Stimulated activated CD8-positive, alpha-beta memory T cell treated with anti-CD3 and anti-CD28 coated beads, Interleukin-2, amount 100 ng/mL, for 48 hours (primary cell): ENCODE measurements at places on chromosomes 7 and 10.

DNA sequence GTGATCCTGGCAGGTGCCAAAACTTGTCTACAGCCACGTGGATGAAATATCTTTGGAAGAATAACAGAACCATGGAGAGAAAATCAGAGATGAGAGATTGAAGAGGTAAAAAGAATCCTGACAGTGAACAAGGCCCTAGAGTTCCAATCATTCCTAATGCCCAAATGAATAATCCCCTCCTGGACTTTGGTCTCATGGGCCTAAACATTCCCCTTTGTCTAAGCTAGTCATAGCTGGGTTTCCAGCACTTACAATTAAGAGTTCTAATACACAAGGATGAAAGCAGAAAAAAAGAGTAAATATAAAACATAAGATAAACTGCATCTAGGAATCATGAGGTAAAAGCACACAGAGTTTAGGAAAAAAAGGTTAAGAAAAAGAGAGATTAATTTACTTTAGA, 40.2 kb downstream of the ARHGAP12 start:
- DNase-seq, result no peak

DNA sequence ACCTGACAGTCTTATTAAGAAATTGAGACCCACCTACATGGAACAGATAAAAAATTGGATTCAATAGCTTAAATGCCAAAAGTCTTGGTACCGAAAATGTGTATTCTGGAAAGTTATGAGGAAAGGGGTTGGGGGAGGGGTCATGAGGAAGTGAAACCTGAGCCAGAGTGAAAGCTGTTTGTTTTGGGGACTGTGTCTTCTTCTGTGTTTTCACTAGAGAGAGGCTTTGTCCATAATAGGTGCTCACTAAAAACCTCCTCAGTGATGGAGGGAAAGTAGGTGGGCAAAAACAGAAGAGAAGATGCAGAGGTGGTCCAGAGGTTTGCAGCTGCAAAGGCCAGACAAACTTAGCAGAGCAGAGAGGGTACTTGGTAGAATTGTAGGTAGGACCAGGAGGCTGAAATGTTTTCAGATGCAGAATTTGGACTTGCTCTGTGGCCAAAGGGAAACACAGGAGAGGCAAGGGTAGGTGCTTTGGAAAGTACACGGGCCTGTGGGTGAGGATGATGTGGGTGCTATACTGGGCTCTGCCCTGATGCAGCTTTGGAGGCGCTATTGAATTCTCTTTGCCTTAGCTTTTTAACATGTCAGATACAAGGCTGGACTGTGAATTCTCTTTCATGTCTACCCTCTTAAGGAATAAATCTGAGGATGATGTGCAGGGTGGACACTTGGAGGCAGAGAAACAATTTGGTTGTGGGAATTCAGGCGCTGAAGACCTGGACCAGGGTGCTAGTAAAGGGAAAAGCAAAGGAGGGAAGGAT, 254.6 kb downstream of the PTEN start:
- no peak for DNase-seq

DNA sequence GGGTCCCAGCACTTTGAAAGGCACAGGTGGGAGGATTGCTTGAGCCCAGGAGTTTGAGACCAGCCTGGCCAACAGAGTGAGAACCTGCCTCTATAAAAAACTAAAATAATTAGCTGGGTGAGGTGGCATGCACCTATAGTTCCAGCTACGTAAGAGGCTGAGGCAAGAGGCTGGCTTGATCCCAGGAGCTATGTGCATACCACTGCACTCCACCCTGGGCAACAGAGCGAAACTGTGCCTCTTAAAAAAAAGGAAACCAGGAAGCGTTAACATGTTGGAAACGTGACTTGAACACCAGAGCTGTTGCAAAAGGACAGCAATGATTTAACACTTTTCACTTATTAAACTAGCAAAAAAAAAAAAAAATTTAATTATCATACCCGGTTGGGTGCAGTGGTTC, 12.6 kb downstream of the BAZ1B start:
- DNase-seq, result no peak

DNA sequence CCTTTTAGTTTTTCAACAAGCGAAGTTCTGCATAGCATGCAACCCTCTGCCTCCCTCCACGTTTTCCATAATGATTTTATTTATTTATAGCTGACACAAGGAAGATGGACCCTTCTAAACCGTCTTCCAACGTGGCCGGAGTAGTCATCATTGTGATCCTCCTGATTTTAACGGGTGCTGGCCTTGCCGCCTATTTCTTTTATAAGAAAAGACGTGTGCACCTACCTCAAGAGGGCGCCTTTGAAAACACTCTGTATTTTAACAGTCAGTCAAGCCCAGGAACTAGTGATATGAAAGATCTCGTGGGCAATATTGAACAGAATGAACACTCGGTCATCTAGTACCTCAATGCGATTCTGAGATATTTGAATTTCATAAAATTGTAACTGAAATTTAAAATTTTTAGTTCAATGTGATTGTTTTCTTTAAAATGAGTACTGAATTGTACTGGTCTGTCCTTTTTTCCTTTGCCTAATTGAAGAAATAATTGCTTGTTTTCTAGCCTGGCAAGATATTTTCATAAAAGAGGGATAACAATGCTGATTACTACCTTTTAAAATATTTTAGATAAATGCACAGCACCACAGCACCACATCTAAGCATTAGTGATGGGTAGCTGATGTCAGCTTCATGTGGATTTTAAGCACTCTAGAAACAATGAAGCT, 41.5 kb upstream of the SLC39A12 start:
- DNase-seq, result no peak

GRCh38 chr10:108515821-108516220, 1351.3 kb upstream of the SORCS1 start:
- DNase-seq, result no peak

DNA sequence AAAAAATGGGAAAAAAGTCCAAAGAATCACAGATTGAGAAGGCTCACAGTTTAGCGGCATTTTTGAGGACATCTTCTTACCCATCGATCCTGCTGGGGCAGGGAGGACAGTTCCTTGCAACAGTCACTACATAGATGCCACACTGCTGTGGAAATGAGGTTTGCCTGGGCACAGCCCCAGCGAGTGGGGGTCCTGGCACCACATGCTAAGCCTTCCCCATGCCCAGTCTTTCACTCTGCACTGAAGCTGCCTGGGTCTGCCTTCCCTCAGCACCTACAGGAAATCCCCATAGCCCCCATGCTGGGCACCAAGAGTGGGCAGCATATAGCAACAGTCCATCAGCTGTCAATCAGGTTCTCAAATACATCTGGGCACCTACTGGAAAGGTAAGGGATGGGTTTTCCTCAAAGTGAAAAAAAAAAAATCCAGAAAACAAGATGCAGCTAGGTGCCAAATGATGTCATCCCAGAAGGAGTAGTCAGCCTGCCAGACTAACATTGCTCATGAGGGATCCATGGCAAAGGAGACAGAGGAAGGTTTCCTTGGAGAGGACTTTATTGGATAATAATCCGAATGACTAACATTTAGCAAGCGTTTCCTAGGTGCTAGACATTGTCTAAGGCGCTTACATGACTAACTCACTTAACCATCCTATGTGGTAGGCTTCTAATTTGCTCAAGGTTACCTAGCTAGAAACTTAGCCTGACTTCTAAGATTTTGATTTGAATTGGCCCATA, 125.7 kb upstream of the CXCL12 start:
- DNase-seq, result no peak

- no peak for DNase-seq
Observed at GRCh38 chr7:64098-64915, 128.1 kb upstream of the FAM20C start.

- DNase-seq, result peak; percentile 33
Observed at GRCh38 chr7:1533547-1534329, 3.2 kb downstream of the MAFK start.

DNA sequence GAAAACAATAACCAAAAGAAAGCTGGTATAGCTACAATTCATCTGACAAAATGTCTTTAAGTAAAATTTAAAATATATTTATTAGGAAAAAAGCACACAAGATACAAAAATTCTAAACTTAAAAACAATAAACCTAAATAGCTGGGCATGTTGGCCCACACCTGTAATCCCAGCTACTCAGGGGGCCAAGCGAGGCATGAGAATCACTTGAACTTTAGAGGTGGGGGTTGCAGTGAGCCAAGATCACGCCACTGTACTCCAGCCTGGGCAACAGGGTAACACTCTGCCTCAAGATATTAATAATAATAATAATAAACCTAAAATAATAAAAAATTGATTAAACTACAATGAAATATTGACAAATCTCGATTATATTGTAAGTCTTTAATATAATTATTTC, 77.8 kb upstream of the PDK4 start:
- no peak for DNase-seq

- no peak for DNase-seq
Observed at GRCh38 chr7:49775065-49775948, 1.9 kb downstream of the VWC2 start.

- no peak for DNase-seq
Observed at GRCh38 chr10:34912771-34913170, 97.7 kb upstream of the PARD3 start.

DNA sequence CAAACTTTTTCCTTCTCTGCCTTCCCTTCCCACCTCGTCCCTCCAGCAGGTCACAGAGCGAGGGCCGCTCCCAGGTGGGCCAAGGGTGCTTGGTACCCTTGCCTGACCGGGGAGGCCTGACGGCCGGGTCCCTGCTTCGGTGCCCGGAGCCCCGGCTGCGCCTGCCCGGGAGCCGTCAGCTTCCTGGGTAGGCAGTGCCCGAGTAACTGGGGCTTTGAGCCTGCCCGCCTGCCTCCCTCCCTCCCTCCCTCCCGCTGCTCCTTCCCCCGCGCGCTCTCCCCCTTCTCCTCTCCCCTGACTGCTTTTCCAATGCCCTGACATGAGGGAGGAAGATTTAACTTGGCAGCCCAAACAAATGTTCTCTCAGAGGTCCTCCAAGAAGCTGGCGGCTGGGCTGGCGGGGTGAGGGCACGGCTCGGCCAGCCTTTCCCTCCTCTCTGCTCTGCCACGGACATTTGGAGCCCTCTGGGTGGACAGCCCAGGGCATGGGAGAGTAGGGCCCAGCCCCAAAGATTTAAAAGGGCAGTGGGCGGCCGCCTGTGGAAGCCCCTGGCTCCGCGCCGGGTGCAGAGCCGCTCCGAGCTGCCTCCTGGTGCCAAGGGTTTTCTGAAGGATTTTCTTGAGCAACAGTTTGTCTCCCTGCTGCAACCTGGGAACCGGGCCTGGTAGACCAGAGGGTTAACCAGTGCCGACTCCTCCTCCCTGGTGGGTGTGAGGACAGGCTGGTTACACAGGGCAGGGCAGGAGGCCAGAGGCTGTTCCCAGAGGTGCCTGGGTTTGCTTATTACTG, 2.0 kb downstream of the ZMIZ1 start:
- no peak for DNase-seq

- no peak for DNase-seq
Observed at GRCh38 chr10:80497187-80498077, 40.3 kb upstream of the SH2D4B start.

GRCh38 chr7:101739775-101740398, 77.5 kb upstream of the CUX1 start:
- no peak for DNase-seq

DNA sequence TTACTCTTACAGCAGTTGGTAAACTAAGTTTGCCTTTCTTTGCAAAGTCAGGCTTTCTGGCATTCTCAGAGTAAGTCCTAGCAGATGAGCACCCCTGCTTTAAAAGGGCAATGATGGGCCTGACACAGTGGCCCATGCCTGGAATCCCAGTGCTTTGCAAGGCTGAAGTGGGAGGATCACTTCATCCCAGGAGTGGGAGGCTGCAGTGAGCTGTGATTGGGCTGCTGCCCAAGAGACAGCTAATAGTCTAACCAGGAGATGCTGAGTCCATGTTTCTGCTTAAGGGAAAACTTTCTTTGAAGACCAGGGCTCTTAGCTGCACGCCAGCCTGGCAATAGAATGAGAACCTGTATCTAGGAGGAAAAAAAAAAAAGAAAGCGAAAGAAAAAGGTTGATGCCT, 100.2 kb upstream of the MPP7 start:
- DNase-seq, result no peak

GRCh38 chr7:104795616-104796398, 218.2 kb upstream of the KMT2E start:
- DNase-seq, result no peak

GRCh38 chr10:117167789-117168674, 29.3 kb upstream of the KCNK18 start:
- DNase-seq, result peak; percentile 53

GRCh38 chr7:55248526-55248925, 116.6 kb upstream of the LANCL2 start:
- no peak for DNase-seq

DNA sequence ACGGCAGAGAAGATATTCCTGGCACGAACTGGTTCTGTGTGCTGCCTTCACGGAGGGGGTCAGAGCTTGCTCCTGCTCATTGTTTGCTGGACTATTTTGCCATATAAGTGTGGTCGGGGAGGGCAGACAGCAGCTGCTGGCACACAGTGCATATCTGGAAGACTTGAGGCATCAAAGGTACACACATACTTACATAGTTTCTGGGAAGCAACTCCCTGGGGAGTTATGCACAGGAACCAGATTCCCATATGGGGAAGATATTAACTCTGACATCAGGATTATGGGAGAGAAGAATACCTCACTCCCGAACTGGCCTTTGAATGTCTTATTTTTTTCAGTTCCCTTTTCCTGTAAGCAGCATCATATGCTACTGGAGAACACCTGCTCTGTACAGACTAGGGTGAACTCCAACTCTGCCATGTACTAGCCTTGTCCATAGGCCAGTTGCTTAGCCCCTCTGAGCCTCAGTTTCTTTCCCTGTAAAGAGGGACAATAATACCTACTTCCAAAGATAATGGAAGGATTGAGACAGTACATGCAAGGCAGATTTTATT, 41.5 kb downstream of the LGI1 start:
- no peak for DNase-seq

DNA sequence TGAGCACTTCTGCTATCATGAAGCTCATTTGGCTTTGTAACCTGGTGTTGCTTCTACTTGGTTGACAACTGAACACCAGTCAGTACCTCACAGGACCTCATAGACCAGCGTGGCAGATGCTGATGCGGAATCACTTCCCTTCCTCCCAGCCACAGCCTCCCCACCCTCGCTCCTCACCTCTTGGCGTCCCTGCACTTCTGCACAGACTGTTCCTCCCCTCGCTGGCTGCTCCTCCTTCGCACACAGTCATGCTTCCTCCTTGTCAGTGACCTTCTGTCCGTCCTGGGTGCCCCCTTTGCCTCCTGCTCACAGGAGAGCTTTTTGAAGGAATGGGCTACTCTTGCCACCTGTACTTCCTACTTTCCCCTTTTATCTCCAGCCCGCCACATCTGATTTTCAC, 61.4 kb upstream of the CTBP2 start:
- DNase-seq, result no peak

DNA sequence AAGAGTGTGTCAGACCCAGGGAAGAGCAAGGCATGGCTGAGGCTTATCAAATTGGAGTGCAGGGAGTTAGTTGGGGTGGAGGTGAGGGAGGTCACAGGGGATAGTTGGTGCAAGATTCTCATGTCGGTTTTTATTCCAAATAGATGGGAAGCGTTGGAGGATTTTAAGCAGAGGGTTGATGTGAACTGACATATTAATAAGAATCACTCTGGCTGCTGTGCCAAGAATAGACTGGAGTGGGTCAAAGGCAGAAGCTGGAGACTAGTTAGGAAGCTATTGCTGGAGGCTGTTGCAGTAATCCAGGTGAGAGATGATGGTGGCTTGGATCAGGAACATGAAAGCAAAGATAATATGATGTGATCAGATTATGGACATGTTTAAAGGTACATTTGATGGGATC, 36.5 kb downstream of the LRRC18 start:
- no peak for DNase-seq
